ENCODE measurements at places on chromosomes 16 and 17.

GRCh38 chr17:29073520-29073919, 30.6 kb downstream of the PIPOX start:
- H3K27me3 ChIP-seq = no peaks in the 10 kb centered on the region
- no peaks in the 10 kb centered on the region for H3K4me1 ChIP-seq

DNA sequence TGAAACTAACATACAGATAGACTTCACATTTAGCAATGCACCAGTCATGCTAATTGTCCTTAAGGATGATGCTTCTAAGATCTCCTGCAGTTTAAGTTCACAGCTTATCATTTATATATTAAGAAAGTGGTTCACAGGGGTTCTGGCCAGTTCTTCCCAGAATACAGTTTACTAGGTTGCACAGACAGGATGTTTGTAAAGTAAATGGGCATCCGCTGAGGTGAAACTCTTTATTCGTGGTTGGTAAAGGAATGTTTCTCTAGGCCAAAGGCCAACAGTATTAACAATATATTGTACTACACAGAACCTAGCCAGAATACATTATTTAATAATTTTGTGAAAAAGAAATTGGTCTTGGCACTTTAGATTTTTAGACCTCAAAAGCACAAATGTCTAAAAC, 1427.3 kb downstream of the CDH8 start:
- no peak for DNase-seq
- H3K4me1 ChIP-seq = no peaks in the 10 kb centered on the region
- no peaks in the 10 kb centered on the region for H3K27me3 ChIP-seq
- no peaks in the 10 kb centered on the region for H3K36me3 ChIP-seq

- H3K27ac ChIP-seq = no peak overlapping the region
- no peaks in the 10 kb centered on the region for H3K4me1 ChIP-seq
- H3K27me3 ChIP-seq = no peaks in the 10 kb centered on the region
- no peaks in the 10 kb centered on the region for H3K36me3 ChIP-seq
Measured at GRCh38 chr17:73984941-73985340, 218.5 kb upstream of the RPL38 start.

DNA sequence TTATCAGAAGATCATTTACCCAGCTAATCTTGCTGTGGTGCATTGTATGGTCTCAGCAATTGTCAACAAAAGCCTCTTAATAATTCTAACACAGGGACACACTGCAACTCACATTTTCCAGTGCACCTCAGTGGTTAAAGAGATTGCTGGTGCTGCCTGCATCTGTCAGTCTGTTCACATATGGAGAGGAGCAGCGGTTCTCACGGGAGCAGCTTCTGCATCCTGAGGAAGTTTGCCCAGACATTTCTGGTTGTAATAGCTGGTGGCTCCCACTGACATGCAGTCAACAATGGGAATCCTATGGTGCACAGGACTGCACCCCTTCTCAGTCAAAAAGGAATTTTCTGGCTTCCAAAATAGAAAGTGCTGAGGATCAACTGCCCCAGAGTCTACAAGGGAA, 7.8 kb downstream of the GGA2 start:
- no peaks in the 10 kb centered on the region for H3K27me3 ChIP-seq
- no peak overlapping the region for H3K4me3 ChIP-seq
- peaks cover 55% of the 10 kb centered on the region for H3K4me1 ChIP-seq
- H3K27ac ChIP-seq = no peak overlapping the region
- H3K36me3 ChIP-seq = no peaks in the 10 kb centered on the region
- no peak for DNase-seq

DNA sequence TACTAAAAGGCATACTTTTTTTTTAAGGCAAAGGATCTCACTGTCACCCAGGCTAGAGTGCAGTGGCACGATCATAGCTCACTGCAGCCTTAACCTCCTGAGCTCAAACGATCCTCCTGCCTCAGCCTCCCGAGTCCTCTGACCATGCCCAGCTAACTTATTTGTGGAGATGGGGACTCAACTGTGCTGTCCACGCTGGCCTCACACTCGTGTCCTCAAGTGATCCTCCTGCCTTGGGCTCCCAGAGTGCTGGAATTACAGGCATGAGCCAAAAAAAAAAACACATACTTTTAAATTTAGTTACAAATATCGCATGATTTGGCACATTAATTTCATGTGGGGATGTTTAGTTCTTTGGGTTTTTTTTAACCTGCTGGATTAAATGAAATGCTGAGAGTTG, 207.7 kb upstream of the CHMP6 start:
- peaks cover 8% of the 10 kb centered on the region for H3K36me3 ChIP-seq
- no peak overlapping the region for H3K4me3 ChIP-seq
- no peak for DNase-seq
- H3K27me3 ChIP-seq = no peaks in the 10 kb centered on the region
- no peak overlapping the region for H3K27ac ChIP-seq
- H3K4me1 ChIP-seq = peaks cover 11% of the 10 kb centered on the region

DNA sequence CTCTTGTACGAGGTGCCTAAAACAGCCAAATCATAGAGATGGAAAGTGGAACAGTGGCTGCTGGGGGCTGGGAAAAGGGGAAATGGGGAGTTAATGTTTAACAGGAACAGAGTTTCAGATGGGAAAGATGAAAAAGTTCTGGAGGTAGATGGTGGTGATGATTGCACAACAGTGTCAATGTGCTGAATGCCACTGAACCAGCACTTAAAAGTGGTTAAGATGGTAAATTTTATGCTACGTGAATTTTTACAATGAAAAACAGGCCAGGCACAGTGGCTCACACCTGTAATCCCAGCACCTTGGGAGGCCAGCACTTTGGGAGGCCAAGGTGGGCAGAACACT, 130.4 kb downstream of the C16orf78 start:
- no peak for DNase-seq
- H3K4me1 ChIP-seq = no peaks in the 10 kb centered on the region
- H3K4me3 ChIP-seq = no peak overlapping the region
- no peaks in the 10 kb centered on the region for H3K27me3 ChIP-seq
- no peaks in the 10 kb centered on the region for H3K36me3 ChIP-seq

DNA sequence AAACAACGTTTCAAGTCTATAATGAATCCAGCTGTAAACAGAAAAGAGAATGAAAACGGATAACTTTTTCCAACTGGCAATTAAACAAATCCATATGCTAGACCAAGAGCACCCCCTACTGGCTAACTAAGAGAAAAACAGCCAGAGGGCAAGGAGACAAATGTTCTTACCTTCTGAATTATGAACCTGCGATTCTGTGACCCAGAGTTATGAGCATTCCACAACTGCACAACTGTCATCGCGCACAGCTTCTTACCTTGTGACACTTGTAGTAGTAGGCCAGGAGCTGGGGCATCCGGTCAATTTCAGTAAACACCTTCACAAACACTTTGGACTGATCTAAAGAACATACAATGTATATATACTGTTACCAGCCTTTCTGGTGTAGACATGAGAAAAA, 18.6 kb downstream of the COG7 start:
- peak overlapping the region; percentile 3 for H3K27ac ChIP-seq
- H3K4me3 ChIP-seq = no peak overlapping the region
- DNase-seq = peak; percentile 88
- peaks cover 16% of the 10 kb centered on the region for H3K36me3 ChIP-seq

- no peak overlapping the region for H3K4me3 ChIP-seq
- peak; percentile 53 for DNase-seq
- H3K36me3 ChIP-seq = no peaks in the 10 kb centered on the region
- H3K27me3 ChIP-seq = no peaks in the 10 kb centered on the region
- peak overlapping the region; percentile 78 for H3K27ac ChIP-seq
- peaks cover 67% of the 10 kb centered on the region for H3K4me1 ChIP-seq
Measured at GRCh38 chr17:59427996-59428395, 96.5 kb downstream of the YPEL2 start.

- peak overlapping the region; percentile 75 for H3K27ac ChIP-seq
- no peak overlapping the region for H3K4me3 ChIP-seq
- no peaks in the 10 kb centered on the region for H3K27me3 ChIP-seq
- no peak for DNase-seq
- peaks cover 27% of the 10 kb centered on the region for H3K4me1 ChIP-seq
Measured at GRCh38 chr17:78325076-78325687, 34.7 kb downstream of the SOCS3 start.

- no peak overlapping the region for H3K27ac ChIP-seq
- no peaks in the 10 kb centered on the region for H3K36me3 ChIP-seq
- H3K4me1 ChIP-seq = no peaks in the 10 kb centered on the region
- no peak overlapping the region for H3K4me3 ChIP-seq
- peak; percentile 66 for DNase-seq
Measured at GRCh38 chr16:48231727-48232492, 12.2 kb upstream of the LONP2 start.

- peaks cover 22% of the 10 kb centered on the region for H3K4me1 ChIP-seq
- DNase-seq = peak; percentile 90
- H3K4me3 ChIP-seq = peak within 1 kb of the TSS; percentile 48
- H3K36me3 ChIP-seq = peaks cover 11% of the 10 kb centered on the region
Measured at GRCh38 chr17:76027159-76027839, at the start of gene EVPL. EVPL (minus strand) TSS chr17:76027306; CDS start chr17:76027198, 108 bp downstream.

DNA sequence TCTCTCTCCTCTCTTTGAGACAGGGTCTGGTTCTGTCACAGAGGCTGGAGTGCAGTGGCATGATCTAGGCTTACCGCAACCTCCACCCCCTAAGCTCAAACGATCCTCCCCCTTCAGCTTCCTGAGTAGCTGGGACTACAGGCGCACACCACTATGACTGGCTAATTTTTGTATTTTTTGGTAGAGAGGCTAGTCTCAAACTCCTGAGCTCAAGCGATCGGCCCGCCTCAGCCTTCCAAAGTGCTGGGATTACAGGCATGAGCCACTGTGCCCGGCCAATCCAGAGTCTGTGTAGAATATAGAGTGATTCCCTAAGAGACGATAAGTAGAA, 65.8 kb upstream of the RPH3AL start:
- H3K27ac ChIP-seq = no peak overlapping the region
- DNase-seq = peak; percentile 44
- peaks cover 4% of the 10 kb centered on the region for H3K4me1 ChIP-seq
- H3K36me3 ChIP-seq = peaks cover 9% of the 10 kb centered on the region
- no peak overlapping the region for H3K4me3 ChIP-seq

GRCh38 chr16:70749006-70749678, 51.8 kb downstream of the VAC14 start:
- DNase-seq = peak; percentile 65
- H3K4me1 ChIP-seq = peaks cover 89% of the 10 kb centered on the region
- H3K27me3 ChIP-seq = no peaks in the 10 kb centered on the region
- no peak overlapping the region for H3K4me3 ChIP-seq
- H3K27ac ChIP-seq = peak overlapping the region; percentile 92
- H3K36me3 ChIP-seq = peaks cover 5% of the 10 kb centered on the region

- no peaks in the 10 kb centered on the region for H3K27me3 ChIP-seq
- no peak for DNase-seq
- no peak overlapping the region for H3K4me3 ChIP-seq
- no peaks in the 10 kb centered on the region for H3K4me1 ChIP-seq
Measured at GRCh38 chr17:56640116-56640515, 46.6 kb downstream of the NOG start.

GRCh38 chr17:180381-181244, 837 bp downstream of the DOC2B start:
- peaks cover 40% of the 10 kb centered on the region for H3K4me1 ChIP-seq
- peak; percentile 68 for DNase-seq
- peaks cover 23% of the 10 kb centered on the region for H3K27me3 ChIP-seq
- H3K27ac ChIP-seq = peak overlapping the region; percentile 70

GRCh38 chr17:35519906-35520442, 17.5 kb downstream of the SLFN12L start:
- H3K4me3 ChIP-seq = no peak overlapping the region
- H3K36me3 ChIP-seq = no peaks in the 10 kb centered on the region
- no peaks in the 10 kb centered on the region for H3K27me3 ChIP-seq
- no peaks in the 10 kb centered on the region for H3K4me1 ChIP-seq
- no peak overlapping the region for H3K27ac ChIP-seq

DNA sequence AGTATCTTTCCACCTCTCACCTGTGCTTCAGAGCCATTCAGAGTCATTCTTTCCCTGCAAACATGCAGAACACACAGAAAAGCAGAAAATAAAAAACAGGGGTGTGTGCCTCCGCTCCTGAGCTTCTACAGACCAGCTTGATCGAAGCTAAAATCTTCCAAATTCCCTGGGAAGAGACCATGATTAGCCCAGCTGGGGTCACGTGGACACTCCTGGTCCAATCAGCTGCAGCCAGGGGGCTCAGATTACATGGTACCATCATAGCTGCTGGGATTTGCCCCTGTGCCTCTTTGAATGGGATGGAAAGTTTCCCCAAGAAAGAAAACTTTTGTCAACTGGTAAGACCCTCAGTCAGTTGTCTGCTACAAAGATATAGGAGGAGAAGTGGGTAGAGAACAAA, 159.9 kb downstream of the TMEM114 start:
- no peaks in the 10 kb centered on the region for H3K27me3 ChIP-seq
- no peak overlapping the region for H3K27ac ChIP-seq
- H3K36me3 ChIP-seq = no peaks in the 10 kb centered on the region

GRCh38 chr17:66190738-66191592, 968 bp downstream of the CEP112 start:
- no peaks in the 10 kb centered on the region for H3K36me3 ChIP-seq
- no peak for DNase-seq
- H3K27me3 ChIP-seq = no peaks in the 10 kb centered on the region
- peaks cover 37% of the 10 kb centered on the region for H3K4me1 ChIP-seq
- H3K27ac ChIP-seq = peak overlapping the region; percentile 76

GRCh38 chr17:41909088-41909487, 9.7 kb downstream of the ACLY start:
- H3K36me3 ChIP-seq = peaks cover 98% of the 10 kb centered on the region
- DNase-seq = no peak
- H3K4me1 ChIP-seq = peaks cover 18% of the 10 kb centered on the region
- no peak overlapping the region for H3K4me3 ChIP-seq

DNA sequence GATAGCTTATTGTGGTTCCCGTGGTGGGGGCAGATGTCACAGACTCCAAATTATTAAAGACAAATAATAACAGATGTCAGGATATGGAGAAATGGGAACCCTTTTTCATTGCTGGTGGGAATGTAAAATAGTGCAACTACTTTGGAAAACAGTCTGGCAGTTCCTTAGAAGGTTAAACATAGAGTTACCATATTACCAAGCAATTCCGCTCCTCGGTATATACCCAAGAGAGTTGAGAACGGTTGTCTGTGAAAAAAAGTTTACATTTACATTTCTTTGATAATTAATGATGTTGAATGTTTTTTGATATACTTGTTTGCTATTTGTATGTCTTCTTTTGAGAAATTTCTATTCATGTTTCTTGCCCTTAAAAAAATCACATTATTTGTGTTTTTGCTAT, 41.2 kb downstream of the OR1D5 start:
- no peaks in the 10 kb centered on the region for H3K27me3 ChIP-seq
- DNase-seq = no peak
- no peak overlapping the region for H3K27ac ChIP-seq

DNA sequence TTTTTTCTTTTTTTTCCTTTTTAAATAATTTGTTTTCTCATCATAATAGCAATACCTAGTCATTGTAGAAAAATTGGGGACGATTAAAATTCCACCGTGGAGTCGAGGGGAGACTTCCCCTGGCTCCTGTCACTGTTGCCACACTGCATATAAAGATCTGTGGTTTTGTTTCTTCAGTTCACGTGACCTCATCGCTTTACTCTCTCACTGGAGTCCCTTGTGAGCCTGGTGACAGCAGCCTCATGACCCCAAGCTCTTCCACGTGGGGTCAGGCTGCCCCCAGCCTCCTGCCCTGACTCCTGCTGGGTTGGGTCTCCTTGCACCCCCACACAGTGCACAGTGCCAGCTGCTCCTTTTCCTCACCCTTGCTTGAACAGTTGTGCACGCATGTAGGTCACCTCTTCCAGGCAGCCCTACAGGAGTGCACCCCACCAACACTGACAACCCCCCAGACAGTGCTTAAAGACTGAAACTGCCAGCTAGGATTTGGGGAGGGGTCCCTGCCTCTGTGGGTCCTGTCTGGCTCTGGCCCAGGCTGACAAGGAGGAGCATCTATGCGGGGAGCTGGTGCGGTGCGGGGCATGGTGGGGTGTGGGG, 7.3 kb upstream of the METRNL start:
- no peaks in the 10 kb centered on the region for H3K36me3 ChIP-seq
- no peak for DNase-seq
- H3K27me3 ChIP-seq = no peaks in the 10 kb centered on the region
- H3K4me3 ChIP-seq = no peak overlapping the region
- H3K27ac ChIP-seq = no peak overlapping the region
